Lower lobe of right lung (tissue), 2 donors: ENCODE measurements at places on chromosomes 3 and 15.

DNA sequence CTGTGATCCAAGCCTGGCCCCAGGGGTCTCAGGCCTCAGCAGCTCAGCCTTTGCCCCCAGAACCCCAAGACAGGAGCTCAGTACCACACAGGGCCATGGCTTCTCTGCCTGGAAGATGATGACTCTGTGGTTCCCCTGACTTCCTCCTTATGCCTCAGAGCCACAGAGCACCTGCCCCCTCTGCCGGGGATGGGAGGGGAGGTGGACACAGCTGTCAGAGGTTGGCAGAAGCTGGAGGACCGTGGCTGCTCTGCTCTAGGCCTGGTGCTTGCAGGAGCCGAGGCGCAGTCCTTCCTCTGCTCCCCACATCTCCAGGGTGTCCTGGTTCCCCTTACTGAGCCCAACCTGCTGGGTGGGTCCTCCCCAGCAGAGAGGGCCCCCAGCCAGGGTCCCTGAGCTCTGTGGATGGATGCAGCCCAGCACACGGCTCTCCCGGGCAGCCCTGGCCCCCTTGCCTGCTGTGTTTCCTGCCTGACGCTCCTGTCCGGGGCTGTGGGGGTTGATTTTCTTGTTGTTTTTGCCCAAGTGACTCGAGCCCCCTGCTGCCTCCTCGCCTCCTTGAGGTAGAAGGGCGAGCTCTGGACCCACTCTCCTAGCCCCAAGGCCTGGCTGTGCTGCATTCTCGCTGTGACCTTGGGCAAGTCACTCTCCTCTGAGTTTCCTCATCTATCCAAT lies 36.6 kb downstream of the PSTPIP1 start:
- DNase-seq: peak; percentile 39

- no peak for DNase-seq
Observed at GRCh38 chr3:11328196-11328945, 56.2 kb downstream of the ATG7 start.

DNA sequence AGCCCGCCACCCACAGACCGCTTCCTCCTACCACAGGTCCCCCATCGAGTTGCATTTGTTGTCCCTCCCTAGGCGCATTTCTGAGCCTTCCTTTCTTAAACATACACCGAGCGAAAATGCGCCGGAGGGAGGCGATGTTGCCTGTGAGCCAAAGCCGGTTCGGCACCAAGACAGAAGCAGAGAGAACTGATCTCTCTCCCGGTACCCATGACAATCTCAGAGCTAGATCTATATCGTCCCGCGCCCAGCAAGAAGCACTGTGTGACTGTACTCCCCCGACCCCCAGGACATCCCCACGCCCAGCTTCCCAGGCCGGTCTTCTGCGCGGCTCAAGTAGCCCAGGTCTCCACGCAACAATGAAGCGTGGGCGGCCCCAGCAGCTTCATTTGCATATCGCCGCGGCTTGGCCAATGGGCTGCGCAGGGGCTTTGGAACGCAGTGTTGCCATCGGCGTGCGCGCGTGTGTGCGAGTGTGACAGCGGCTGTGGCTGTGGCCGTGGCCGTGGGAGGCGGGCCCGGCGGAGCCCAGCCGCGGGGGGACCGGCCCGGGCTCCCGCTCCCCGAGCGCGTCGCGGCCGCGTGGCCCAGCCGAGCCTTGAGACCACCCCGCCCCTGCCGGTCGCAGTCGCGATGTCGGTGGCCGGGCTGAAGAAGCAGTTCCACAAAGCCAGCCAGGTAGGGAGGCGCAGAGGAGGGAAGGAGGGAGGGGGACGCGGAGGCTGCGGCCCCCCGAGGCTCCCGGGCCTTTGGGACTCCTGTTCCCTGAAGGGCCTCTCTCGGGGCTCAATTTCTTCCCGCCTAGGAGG lies at the start of gene SH3GL3:
TSS of gene SH3GL3 (plus strand) at position 438 of the 806 bp plus-strand sequence. CDS start at position 631, 193 bp downstream.
- DNase-seq: peak; percentile 90

- DNase-seq: no peak
Observed at GRCh38 chr3:109930582-109930981, 593.2 kb upstream of the DPPA4 start.

- DNase-seq: no peak
Observed at GRCh38 chr3:138513090-138513843, 78.9 kb downstream of the ESYT3 start.

- DNase-seq: no peak
Observed at GRCh38 chr15:78977091-78977571, 32.3 kb upstream of the CTSH start.

- no peak for DNase-seq
Observed at GRCh38 chr15:97517737-97518136, 442.8 kb upstream of the ARRDC4 start.

DNA sequence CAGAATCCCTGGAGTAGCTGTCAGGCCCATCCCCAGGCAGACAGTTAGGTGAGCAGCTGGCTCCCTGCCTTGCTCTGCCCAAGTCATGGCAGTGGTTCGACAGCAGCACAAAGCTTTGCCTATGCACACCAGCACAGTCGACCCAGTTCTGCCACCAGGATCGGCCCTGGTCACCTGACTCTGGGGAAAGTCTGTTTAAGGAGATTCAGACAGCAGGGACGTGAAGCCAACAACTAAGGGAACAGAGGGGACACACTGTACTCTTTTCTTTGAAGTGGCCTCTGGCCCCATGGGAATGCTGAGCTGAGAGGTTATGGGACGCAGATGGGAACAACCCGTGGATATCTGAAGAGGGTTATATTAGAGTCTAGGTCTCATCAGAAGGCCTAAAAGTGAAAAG lies 134.8 kb downstream of the CHDH start:
- DNase-seq: no peak

- no peak for DNase-seq
Observed at GRCh38 chr15:63264688-63265293, 12.6 kb upstream of the APH1B start.

DNA sequence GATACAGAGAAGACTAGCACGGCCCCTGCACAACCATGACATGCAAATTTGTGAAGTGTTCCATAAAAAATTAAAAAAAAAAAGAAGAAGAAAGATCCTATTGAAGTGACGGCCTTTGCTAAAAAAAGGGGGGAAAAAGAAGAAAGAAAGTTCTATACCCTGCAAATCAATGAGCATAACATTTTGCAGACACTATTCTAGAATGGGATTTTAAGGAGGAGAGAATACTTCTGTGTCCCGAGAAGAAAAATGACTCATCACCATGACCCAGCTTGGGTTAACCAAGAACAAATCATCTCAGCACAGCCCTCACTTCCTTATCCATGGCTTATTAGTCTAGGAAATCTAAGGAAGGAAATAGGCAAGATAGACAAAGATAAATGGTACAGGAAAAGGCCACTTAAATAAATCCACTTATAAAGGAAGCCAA lies 7.4 kb upstream of the SH3BP5 start:
- DNase-seq: no peak
